ENCODE measurements at places on chromosomes 3 and 15.

GRCh38 chr3:24154013-24154695 lies 209.1 kb downstream of the NR1D2 start:
- no peak for DNase-seq

DNA sequence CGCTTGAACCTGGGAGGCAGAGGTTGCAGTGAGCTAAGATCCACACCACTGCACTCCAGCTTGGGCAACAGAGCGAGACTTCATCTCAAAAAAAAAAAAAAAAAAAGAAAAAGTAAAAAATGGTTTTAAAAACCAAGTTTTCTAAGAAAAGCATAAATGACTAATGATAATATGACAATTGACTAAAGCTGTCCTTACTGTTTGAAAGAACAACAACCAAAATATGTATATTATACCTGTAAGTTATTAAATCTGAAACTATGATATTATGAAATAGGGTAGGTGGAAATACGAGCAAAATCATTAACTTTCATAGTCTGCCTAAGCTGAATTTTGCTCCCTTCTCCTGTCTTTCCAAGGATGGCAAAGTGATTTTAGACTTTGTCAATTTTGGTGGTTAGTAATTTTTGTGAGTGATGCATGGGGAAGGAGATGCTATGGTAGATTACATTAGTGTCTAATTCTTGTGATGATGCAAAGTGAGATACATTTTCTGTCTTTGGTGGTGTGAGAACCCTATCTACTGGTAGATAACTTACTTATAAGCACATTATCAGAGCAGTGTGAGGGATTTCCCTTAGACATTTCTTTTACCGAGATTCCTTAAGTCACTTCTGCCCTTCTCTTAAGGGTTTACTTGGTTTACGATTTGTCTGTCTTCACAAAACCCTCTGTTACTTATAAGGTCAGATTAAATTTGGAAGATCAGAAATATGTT lies 10.6 kb upstream of the CHD2 start:
- no peak for DNase-seq

- DNase-seq = no peak
Measured at GRCh38 chr15:65571971-65572370, 39.0 kb downstream of the INTS14 start.

- no peak for DNase-seq
Measured at GRCh38 chr3:50608278-50608677, 3.3 kb downstream of the CISH start.

DNA sequence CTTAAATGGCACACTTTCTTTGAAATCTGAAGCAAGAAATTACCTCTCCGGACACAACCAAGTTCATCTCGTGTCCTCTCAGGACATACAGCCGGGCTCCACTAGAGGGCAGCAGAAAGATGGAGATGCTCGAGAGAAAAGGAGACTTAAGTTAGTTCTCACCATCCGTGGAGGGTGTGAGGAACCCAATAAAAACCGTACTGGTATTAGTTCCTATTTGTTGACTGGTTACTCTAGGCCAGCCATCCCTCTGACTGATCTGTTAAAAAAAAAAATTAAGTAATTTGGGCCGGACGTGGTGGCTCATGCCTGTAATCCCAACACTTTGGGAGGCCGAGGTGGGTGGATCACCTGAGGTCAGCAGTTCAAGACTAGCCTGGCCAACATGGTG lies 7.9 kb upstream of the CYP11A1 start:
- peak; percentile 72 for DNase-seq

- no peak for DNase-seq
Measured at GRCh38 chr3:8603115-8603710, 41.4 kb downstream of the SSUH2 start.

- no peak for DNase-seq
Measured at GRCh38 chr3:150238048-150238802, 169.9 kb upstream of the TSC22D2 start.

- DNase-seq = no peak
Measured at GRCh38 chr3:65907232-65908130, 131.2 kb downstream of the MAGI1 start.

- DNase-seq = no peak
Measured at GRCh38 chr3:8938021-8938420, 25.3 kb downstream of the RAD18 start.

GRCh38 chr3:72657666-72658065 lies 190.6 kb downstream of the SHQ1 start:
- DNase-seq = peak; percentile 28

DNA sequence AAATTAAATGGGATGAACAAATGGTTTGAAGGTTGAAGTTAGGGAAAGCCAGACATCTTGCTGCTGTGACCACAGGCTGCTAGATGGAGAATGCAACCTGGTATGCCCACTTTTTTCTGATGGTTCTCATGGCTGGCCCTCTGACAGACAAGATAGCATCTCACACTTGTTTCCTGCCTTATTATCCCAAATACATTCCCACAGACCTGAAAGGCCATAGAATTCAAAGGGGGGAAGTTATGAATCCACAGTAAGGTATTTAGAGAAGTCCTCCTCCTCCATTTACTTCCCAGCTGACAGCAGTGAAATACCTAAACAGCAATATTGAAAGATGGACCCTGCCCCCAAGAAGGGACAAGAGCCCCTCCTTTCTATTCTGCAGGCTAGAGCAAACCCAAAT lies 32.4 kb downstream of the LEO1 start:
- no peak for DNase-seq

- DNase-seq = no peak
Measured at GRCh38 chr15:45123397-45123796, 6.3 kb downstream of the DUOXA1 start.

DNA sequence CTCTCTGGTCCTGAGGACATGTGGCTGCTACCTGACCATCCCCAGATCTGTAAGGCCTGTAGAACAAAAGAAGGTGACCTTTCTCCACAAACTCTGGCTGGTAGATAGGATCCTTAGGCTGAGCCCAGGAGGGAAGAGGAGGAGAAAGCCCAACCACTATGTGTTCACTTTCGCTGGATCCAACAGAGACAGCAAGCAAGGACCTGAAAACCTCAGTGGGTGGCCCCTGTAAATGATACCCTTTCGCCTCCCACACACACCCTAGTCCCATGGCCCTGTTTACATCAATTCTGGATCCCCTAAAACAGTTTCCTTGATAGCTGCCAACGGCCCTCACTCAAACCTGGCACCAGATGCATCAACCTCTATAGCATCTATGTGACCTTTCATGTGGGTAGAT lies 22.4 kb downstream of the CCDC12 start:
- DNase-seq = no peak

- no peak for DNase-seq
Measured at GRCh38 chr15:100199711-100200286, 142.0 kb downstream of the ADAMTS17 start.

DNA sequence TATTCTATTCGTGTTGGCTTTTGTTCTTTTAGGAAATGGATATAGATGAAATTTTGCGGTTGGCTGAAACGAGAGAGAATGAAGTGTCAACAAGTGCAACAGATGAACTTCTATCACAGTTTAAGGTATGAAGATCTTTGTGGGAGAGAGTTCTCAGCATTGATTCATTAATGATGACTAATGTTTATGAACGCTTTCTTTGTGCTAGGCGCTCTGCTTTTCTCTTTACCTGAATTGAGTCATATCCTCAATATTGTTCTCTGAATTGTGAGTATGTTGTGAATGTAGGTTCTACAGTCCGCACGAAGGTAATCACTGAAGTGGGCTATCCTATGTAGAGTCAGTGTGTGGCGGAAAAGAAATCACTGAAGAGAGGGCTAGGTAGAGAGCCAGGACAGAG lies 81.2 kb downstream of the CHD2 start:
- DNase-seq = no peak

- no peak for DNase-seq
Measured at GRCh38 chr15:38145651-38146111, 107.0 kb upstream of the SPRED1 start.

DNA sequence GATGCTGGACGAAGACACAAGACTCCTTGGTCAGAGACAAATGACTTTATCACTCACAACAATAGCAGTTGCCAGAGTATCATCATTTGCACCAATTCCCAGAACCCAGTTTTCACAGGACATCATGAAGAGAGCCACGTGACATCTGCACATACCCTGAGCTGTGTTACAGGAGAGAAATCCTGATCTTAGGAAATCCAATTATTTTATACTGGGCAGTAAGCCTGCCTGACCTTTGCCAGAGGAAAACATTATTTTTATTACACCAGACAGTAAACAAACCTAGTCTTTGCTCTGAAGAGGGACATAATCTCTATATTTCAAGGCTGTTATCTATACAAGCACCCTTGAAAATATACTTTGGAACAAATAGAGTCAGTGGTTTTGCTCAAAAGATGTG lies 77.4 kb downstream of the ZBBX start:
- no peak for DNase-seq

- DNase-seq = no peak
Measured at GRCh38 chr3:61571516-61572336, 10.4 kb downstream of the PTPRG start.

DNA sequence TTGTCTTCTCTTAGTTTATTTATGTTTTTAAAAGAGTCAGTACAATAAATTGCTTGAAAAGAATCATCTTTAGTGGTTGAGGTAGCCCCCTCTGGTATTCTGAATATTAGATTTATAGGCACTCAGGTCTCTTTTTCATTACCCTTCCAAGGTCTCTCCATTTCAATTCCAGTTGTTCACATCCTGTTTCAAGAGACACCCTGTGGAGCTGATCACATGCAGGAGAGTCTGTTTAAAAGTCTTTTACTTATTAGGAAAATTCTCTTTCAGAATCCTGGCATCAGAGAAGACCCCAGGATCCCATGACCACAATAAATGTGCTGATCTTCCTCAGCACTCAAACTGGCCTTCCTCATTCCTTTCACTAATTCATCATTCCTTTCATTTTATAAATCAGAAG lies 195.7 kb downstream of the ZIC4 start:
- no peak for DNase-seq

- DNase-seq = no peak
Measured at GRCh38 chr3:166731701-166732100, 648.4 kb downstream of the ZBBX start.

DNA sequence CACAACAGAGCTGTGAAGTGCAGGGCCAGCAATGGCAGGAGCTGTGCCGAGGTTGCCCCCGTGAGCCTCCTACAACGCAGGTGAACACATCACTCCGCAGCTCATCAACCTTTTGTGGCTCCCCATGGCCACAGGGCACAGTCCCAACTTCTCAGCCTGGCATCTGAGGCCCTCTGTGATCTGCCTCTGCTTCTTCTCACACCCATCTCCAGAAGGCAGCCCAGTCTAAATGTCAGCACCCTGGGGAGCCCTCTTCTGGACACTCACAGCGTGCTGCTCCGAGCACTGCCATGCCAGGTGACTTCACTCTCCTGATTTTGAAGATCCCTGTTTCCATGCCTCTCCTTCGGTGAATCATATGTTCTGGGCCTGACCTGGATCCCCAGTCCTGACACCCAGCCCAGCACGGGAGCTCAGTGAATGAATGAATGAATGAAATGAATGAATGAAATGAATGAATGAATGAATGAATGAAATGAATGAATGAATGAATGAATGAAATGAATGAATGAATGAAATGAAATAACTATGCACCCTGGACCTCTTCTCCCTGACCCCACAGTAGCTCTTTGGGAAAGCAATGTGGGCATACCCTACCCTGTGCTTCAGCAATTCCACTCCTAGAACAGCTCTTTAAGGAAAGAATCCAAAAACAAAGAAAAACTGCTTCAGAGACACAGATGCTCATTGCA lies 17.9 kb upstream of the SKIC8 start:
- DNase-seq = no peak

GRCh38 chr3:41117398-41117870 lies 81.9 kb upstream of the CTNNB1 start:
- peak; percentile 87 for DNase-seq

GRCh38 chr3:13857702-13858380 lies 22.0 kb downstream of the WNT7A start:
- no peak for DNase-seq

DNA sequence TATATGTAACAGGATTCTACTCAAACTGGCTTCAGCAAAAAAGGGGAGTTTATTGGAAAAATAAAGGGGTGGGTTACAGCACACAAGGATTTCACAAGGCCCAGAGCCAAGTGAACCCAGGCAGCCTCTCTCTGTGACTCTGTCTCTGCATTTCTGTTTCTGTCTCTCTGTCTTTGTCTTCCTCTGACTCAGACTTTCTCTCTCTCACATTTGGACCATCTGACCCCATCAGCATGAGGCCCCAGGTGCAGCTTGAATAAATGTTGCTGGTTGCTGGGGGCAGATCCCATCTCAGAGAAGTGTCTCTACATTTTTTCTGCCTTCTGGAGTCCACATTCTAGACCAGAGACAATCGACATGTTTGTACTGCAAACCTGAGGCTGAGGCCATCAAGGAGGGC lies 45.0 kb downstream of the RPLP1 start:
- DNase-seq = no peak

DNA sequence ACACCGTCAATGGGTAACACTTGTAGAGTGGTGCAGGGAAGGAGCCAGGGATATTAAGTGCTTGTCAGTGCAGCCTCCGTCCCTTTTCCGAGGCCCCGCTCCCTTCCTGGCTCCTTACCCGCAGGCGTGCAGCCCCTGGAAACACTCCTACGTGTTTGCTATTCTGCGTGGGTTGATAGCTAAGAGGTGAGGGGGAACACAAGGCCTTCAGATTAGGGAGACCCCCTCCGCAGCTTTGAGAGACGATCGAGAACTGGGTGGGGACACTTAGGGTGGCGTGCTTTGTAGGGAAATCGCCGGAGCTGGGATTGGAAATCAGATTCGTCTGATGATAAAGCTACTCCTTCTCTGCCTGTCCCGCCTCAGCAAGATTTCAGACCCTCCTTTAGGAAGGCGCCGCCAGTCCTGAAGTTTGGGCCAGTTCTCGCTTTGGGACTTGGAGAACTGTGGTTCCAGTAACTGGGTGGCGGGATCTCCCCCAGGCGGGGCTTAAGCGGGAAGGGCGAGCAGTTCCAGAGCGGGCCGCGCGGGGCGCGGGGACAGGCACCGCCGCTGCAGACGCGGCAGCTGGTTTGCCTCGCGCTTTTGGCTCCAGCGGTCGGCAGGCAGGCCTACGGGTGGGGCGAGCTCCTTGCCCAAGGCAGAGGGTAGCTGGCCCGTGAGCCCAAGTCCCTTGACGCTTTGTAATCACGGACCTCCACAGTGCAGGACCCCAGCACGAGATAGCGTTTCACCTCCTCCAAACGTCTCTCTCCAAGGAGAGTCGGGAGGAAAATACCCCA lies 8.0 kb upstream of the FAM107A start:
- DNase-seq = peak; percentile 77

GRCh38 chr3:172276103-172276502 lies 172.2 kb downstream of the GHSR start:
- DNase-seq = no peak

DNA sequence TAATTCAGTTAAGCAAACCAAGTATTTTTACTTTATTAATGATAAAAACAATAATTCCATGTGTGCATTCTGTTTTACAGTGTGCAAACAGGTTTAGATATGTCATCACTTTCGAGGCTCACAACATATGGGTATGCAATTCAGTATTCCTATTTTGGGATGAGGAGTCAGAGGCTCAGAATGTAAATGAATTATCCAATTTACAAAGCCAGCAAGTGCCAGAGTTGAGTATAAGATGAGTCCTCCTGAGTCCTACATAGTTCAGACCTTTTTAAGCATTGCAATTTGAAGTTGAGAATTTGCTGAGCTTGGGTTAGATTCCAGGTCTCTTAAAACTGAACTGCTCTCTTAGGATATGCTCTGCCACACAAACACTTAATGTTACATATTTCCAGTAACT lies 424.2 kb upstream of the ROBO2 start:
- DNase-seq = no peak

All from posterior cingulate gyrus (tissue), 11 donors.